CD8-positive, alpha-beta memory T cell (primary cell): ENCODE measurements at places on chromosomes 1 and 21.
A peak's percentile ranks its signal among the peaks of the same experiment; 100 is the strongest.

- no peak for DNase-seq
Observed at GRCh38 chr1:8533907-8534306, 216.0 kb downstream of the SLC45A1 start.

- DNase-seq = peak; percentile 43
Observed at GRCh38 chr1:236103646-236104218, 38.6 kb upstream of the GPR137B start.

- DNase-seq = no peak
Observed at GRCh38 chr1:229155472-229155871, 115.4 kb upstream of the RAB4A start.

- DNase-seq = no peak
Observed at GRCh38 chr1:157011845-157012244, 33.7 kb downstream of the ARHGEF11 start.

DNA sequence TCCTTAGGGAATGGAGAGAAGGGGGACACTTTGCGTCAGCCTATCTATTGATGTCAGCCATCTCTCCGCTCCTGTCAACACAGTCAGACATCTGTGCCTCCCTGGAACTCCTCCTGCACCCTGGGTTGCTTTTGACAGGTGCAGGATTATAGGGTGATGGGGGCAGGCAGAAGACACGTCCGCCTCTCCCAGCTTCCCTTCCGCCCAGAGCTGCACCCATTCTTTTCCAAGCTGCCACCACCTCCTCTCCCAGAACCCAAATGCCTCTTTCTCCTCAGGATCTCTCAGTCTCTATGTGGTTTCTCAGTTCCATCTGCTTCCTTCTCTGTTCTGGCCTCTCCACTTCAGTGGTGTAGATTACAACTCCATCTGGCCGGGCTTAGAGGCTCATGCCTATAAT lies 17.1 kb upstream of the KIF1B start:
- no peak for DNase-seq

DNA sequence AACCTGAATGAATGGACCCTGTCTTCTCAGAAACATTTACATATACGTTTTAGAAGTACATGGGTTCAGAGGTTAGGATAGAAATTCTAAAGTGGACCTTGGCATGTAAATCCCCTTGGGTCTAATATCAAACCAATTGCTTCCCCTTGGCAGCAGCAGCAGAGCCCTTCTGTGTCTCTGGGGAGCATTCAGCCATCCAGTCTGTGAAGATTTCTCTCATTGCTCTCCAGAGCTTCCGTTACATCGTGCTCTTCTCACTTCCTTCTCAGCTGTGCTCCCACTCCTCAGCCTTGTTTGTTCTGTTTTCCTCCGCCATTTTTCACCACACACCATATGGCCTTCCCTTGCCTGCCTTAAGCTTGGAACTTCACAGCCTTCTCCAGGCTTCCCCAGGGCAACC lies 61.5 kb upstream of the ATP1B1 start:
- no peak for DNase-seq

GRCh38 chr21:25881524-25882376 lies 147.0 kb downstream of the GABPA start:
- peak; percentile 11 for DNase-seq

GRCh38 chr1:44679468-44679867 lies 5.0 kb downstream of the ARMH1 start:
- no peak for DNase-seq

GRCh38 chr1:156625436-156626078 lies 6.3 kb downstream of the HAPLN2 start:
- DNase-seq = peak; percentile 72

GRCh38 chr1:84836145-84836544 lies 56.9 kb downstream of the LPAR3 start:
- no peak for DNase-seq

DNA sequence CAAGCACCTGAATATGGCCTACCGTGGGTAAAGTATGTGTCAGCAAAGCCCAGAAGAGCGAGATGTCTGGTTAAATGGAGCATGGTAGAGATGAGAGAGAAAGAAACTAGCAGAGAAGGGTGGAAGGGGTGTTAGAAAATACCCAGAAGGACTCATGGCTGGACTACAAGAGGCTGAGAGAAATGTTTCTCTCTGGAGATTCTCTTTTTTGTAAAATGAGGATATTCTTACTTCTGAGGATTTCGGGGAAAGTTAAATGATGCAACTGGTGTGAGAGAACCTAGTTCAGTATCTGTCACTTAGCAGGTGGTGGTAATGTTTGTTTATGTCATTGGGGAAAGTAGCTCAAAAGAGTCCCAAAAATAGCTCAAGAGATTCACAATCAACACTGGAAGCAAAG lies 7.2 kb upstream of the EPS15 start:
- no peak for DNase-seq

DNA sequence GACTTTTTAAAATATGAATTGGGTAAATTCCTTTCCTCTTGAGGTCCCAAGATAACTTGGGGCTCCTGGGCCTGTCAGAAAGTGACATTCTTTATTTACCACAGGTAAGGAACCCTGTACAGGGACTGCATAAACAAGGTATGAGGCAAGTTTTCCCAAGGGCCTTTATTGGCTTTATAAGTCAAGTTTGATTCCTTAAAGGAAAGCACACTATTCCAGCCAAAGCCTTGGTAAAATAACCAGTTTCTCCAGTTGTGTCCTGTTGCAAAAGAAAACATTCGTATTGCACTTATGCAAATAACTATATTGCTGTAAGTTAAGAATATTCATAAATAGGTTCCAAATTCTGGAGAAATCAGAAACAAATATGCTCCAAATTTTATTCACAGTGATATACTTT lies 21.9 kb upstream of the METTL18 start:
- DNase-seq = no peak

DNA sequence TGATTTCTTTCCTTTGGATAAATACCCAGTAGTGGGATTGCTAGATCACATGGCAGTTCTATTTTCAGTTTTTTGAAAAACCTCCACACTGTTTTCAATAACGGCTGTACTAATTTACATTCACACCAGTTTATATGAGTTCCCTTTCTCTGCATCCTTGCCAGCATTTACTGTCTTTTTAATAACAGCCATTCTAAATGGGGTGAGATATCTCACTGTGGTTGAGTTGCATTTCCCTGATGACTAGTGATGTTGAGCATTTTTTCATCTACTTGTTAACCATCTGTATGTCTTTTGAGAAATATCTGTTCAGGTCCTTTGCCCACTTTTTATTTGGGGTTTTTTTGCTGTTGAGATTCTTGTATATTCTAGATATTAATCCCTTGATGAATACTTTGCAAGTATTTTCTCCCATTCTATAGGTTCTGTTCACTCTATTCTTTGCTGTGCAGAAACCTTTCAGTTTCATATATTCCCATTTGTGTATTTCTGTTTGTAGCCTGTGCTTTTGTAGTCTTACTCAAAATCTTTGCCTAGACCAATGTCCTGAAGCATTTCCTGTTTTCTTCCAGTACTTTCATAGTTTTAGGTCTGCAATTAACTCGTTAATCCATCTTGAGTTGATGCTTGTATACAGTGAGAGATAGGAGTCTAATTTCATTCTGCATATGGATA lies 7.3 kb downstream of the HENMT1 start:
- DNase-seq = no peak

- no peak for DNase-seq
Observed at GRCh38 chr1:212651977-212652376, 43.4 kb downstream of the ATF3 start.

DNA sequence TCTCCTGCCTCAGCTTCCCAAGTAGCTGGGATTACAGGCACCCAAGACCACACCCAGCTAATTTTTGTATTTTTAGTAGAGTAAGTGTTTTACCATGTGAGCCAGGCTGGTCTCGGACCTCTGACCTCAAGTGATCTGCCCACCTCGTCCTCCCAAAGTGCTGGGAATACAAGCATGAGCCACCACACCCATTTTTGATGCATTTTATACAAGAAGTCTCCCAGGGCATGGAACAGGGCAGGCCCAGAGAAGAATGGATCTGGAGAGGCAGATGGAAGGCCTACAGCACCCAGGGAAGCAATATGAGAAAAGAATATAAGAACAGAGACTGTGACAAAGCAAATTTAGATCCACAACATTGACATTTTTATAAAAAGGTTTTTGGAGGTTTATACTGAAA lies 18.8 kb upstream of the IFNAR1 start:
- no peak for DNase-seq

DNA sequence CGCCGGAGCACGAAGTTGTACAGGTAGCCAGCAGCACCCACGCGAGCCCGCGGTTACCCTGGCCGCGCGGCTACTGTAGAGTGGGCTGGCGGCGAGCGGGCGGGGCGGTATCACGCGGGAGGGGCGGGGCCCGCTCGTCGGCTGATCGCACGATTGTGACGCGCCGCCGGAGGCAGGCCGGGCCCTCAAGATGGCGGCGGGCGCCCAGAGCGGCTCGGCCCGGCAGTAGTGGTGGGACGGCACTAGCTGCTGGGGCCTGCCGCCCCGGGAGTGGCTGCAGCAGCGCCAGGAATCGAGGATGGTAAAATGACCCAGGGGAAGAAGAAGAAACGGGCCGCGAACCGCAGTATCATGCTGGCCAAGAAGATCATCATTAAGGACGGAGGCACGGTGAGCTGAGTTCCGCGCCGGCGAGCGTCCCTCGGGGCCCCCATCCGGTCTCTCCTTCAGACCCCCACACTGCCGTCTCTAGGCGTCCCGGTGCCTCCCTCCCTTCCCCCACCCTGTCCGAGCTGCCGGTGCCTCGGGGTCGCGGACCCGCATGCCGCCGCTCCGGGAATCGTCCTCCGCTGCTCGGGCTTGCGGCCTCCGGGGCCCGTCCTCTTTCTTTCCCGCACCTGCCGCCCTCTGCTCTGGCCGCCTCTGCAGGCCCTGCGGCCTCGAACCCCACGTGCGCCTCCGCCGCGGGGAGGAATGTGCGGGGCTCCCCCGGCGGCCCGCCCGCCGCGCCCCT lies 68.3 kb downstream of the SLC35A3 start:
- DNase-seq = peak; percentile 89

- no peak for DNase-seq
Observed at GRCh38 chr1:117076648-117077047, 16.5 kb downstream of the TTF2 start.

GRCh38 chr1:2533365-2533764 lies 3.3 kb upstream of the HES5 start:
- DNase-seq = no peak
